ENCODE measurements at places on chromosomes 16 and 17. TPM values are rescaled to one million over a fixed set of nuclear protein-coding genes. Genes with fewer than 3 reads are reported as not detected.

DNA sequence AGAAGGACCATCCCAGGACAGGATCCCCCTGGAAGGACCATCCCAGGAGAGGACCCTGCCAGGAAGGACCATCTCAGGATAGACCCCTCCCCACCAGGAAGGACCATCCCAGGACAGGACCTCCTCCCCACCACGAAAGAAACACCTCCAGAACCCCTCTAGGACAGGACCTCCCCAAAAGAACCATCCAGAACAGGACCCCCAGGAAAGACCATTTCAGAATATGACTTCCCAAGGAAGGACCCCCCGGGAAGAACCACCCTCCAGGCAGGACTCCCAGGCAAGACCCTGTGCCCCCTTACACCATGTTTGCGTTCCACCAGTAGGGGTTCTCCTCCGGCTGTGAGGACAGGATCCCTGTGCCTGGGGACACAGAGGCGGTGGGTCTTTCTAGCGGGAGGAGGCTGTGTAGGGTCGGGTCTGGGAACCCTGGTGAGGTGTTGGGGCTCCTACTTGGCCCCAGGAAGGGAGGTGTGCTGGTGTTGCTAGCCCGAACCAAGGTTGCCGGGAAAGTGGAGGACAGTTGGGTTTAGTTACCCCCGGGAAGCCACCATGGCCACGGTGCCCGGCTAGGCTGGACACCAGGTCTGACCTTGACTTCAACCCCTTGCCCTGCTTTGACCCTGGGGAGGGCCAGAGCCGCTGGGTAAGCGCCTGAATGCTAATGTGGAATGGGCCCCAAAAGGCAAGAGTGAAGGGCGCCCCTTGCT lies 2.2 kb downstream of the NOTUM start:
- DNase-seq, result no peak

GRCh38 chr16:28504707-28505404 lies 1.8 kb downstream of the IL27 start:
- no peak for DNase-seq

- DNase-seq, result no peak
Measured at GRCh38 chr17:50239937-50240336, 34.3 kb upstream of the TMEM92 start.

DNA sequence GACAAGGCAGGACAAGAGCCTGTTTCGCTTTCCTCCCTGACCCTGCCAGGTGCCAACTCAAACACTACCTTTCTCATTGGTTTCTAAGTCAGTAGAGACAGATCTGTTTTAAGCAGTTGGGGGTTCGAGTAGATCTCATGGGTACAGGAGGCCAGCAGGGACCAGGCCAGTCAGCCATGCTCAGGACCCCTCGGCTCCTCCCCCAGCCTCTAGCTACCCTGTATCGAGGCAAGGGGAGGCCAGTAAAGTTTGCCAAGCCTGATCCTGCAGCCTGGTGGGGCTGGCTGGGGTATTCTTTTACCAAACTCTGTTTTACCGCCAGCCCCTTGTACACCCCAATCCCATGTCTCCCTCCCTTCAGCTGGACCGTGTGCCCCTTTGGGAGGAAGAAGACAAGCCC lies 26.6 kb downstream of the OR1D5 start:
- DNase-seq, result no peak

- DNase-seq, result no peak
Measured at GRCh38 chr17:38910325-38910724, 15.1 kb upstream of the LASP1NB start.

- peak; percentile 74 for DNase-seq
Measured at GRCh38 chr17:81821147-81821546, 11.9 kb downstream of the MCRIP1 start.

DNA sequence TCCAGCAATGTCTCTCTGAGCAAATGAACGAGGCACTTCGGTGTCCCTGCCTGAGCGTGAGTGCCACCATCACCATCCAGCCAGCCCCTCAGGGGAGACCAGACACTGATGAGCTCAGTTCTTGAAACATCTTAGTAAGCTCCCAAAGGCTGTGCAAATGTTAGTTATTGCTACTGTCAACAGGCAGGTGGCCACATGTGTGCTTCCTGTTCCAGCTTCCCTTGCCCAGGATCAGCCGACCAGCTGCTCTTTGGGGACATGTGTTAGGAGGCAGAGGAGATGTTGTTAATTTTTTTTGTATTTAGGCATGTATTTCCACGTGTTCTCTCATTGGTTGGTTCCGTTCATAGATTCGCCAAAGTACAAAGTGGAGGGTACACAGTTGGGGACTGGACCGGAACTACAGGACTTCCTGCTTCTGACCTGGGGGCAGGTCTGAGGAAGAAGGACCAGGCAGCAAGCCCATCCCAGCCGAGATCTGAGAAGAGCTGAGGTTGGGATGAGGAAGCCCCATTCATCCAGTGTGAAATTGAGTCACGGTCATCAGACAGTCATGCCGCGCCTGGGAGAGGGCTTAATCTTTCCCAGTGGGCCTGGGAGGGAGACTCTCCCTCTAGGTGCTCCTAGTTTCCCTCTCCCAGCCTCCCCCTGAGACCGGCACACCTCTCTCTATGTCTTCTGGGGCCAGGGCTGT lies 3.8 kb downstream of the TTYH2 start:
- no peak for DNase-seq

GRCh38 chr16:83623892-83624291 lies 183.9 kb upstream of the HSBP1 start:
- DNase-seq, result no peak

- no peak for DNase-seq
Measured at GRCh38 chr17:4475463-4475862, 23.2 kb upstream of the SPNS2 start.

KRT36 gene
- not detected for total RNA-seq

RNF43 gene
- total RNA-seq, result 4.5 TPM

CRYBA1 gene
- not detected for total RNA-seq

TPSB2 gene
- 2.1 TPM for total RNA-seq

SMPD3 gene
- total RNA-seq, result 1.8 TPM

TAC4 gene
- total RNA-seq, result not detected

SGCA gene
- total RNA-seq, result not detected
